ENCODE measurements at places on chromosomes 5 and 9.
A peak's percentile ranks its signal among the peaks of the same experiment; 100 is the strongest.

DNA sequence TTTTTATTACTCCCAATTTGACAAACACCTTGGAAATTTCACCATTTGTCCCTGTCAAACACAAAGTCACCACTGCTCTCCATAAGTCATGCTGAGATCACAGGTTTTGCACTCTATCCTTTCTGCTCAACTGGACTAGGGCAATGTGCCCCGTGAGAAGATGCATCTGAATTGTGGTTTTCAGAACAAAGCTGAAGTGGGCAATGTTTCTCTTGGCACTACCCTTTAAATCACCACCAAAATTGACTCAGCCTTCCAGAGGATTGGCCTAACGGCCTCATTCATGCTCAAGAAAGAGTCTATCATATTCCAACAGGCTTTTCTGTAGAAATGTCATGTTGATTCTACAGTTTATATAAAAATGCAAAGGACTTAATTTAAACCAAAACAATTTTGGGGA lies 81.0 kb upstream of the TRIO start:
- no peak for DNase-seq

- DNase-seq: no peak
These were observed 24.2 kb downstream of the LSM11 start for GRCh38 chr5:157767689-157768088.

DNA sequence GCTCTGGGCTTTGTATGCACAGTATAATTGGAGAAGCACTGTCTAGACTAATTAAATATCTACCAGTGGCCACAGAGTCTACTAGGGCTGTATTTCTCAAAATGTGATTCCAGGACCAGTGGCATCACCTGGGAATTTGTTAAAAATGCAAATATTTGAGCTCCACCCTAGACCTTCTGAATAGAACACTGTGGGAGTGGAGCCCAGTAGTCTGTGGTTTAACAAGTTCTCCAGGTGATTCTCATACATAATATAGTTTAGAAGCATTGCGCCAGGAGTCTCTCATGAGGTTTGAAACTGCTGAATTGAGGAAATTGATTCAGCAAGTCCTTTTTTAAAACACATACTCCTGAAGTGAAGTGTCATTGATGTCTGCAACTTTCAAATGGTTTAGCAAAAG lies 74.7 kb downstream of the FCHO2 start:
- no peak for DNase-seq

DNA sequence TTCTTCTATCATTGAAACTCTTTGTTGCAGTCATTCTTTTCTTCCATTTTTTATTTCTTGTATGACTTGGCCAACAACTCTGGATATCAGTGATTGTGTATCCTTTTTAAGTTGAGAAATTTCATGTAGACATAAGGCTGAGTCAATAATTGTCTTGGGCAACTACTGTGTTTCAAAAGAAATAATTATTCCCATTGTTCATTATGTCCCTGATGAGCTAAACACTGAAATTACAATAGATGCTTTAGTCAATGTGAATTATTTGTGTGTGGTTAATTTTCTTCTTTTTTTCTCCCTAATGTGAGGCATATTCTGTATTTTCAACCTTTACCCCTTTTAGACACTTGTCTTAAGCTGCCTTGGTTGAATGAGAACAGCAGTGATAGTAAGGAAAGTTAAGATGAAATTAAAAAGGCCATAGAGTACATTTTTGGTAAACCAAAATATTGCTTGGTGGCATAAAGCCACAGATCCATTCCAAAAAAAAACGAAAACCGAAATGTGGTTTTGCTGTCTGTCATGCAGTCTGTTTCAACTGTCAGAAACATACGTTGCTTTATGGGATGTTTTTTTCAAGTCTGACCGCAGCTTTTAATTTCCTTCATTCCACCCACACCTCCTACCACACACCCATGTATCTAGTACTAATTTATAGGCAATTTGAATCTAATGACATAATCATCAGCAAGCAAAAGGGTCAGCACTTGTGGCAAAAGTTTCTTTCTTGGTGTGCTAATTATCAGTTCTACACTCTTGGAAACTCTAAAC lies 21.1 kb downstream of the TLE4 start:
- no peak for DNase-seq

- peak; percentile 59 for DNase-seq
These were observed 61.6 kb upstream of the RPL26L1 start for GRCh38 chr5:172897481-172898217.

DNA sequence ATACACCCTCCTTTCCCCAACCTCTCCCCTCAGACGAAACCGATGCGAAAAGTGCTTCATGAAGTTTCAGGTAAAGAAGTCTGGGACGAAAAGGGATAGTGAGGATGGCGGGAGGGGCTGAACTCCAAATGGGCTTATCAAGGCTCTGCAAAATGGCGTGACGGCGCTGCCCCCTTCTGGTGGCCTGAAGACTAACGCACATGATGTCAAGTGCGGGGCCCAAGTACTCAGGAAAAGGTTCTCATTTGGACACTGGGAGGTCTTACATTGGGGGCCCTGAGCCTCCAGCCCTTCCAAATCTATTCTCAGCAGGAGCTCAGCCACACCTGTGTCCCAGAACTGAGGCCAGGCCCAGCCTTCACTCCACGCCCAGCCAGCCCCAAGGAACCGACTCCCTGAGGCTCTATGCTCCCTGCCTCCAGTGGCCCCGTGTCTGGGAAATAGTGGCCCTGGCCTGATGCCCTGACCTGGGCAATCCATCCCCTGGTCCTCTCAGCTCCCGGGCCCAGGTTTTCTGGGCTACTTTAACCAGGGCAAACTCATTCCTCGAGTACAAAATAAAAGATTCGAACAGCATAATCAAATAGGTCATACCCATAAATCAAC lies 119.9 kb downstream of the KCNIP1 start:
- peak; percentile 44 for DNase-seq

- DNase-seq: no peak
These were observed 26.4 kb upstream of the CARNMT1 start for GRCh38 chr9:75054368-75055001.
